ENCODE measurements at places on chromosomes 16 and 17.

GRCh38 chr16:27984121-27984520, 79.4 kb downstream of the GSG1L start:
- no peak for DNase-seq

GRCh38 chr17:60103957-60104356, 25.2 kb upstream of the HEATR6 start:
- no peak for DNase-seq

- no peak for DNase-seq
Observed at GRCh38 chr16:87358250-87358649, 25.3 kb downstream of the FBXO31 start.

GRCh38 chr17:27240086-27240801, 53.7 kb upstream of the WSB1 start:
- DNase-seq: no peak

Data from NCI-H446 treated with DMSO at 0.1 percent for 48 hours (cell line).